LHCN-M2 (cell line): ENCODE measurements at places on chromosomes 12 and 14. TPM values are rescaled to one million over a fixed set of nuclear protein-coding genes. Genes with fewer than 3 reads are reported as not detected.

Gene NABP2
- total RNA-seq, result 47.1 and 57.1 TPM in 2 replicates

Gene LRRC10
- not detected in 2 replicates for total RNA-seq

Gene BICDL1
- not detected in 2 replicates for total RNA-seq

Gene JAG2
- 0.80 and 3.4 TPM in 2 replicates for total RNA-seq

Gene PRR4
- total RNA-seq, result 0.34 and 1.9 TPM in 2 replicates

Gene ADCY4
- under 0.01 TPM in 1 of 2 replicates, not detected in the other for total RNA-seq

Gene KLRC2
- total RNA-seq, result 0.96 and 2.0 TPM in 2 replicates

Gene RASSF9
- not detected in 2 replicates for total RNA-seq

Gene AMHR2
- total RNA-seq, result not detected in 2 replicates

Gene C12orf60
- 1.5 and 3.2 TPM in 2 replicates for total RNA-seq

Gene C14orf119
- 41.9 and 47.0 TPM in 2 replicates for total RNA-seq

Gene TCL1B
- total RNA-seq, result not detected in 2 replicates

- DNase-seq, result no peak
These were observed 130.9 kb downstream of the SAMD4A start for GRCh38 chr14:54697803-54698202.

- DNase-seq, result peak; percentile 95
These were observed 44.2 kb upstream of the MMP17 start for GRCh38 chr12:131783915-131784541.

GRCh38 chr14:71783786-71784185 lies 148.4 kb upstream of the RGS6 start:
- no peak for DNase-seq

- peak; percentile 81 for DNase-seq
These were observed 156.5 kb upstream of the AMIGO2 start for GRCh38 chr12:47236109-47236714.

- peak; percentile 50 for DNase-seq
These were observed 58.2 kb upstream of the BEGAIN start for GRCh38 chr14:100645196-100645981.

DNA sequence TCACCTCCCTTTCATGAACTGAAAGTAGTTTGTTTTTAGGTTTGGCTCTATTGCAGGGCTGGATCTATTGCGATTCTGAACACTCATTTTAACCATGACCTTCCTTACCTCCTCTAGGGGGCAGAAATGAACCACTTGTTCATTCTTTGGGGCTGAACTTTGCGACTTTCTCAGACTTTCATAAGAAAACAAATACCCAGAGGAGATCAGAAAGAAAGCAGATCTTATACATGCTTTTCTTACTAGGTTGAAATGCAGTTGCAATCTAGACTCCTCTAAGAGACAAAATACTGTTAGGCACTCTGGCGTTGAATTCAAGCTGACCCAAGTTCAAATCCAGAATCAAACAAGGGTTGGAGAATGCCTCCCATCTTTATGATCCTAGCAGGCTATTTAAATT lies 32.6 kb upstream of the PLEKHG3 start:
- peak; percentile 61 for DNase-seq

DNA sequence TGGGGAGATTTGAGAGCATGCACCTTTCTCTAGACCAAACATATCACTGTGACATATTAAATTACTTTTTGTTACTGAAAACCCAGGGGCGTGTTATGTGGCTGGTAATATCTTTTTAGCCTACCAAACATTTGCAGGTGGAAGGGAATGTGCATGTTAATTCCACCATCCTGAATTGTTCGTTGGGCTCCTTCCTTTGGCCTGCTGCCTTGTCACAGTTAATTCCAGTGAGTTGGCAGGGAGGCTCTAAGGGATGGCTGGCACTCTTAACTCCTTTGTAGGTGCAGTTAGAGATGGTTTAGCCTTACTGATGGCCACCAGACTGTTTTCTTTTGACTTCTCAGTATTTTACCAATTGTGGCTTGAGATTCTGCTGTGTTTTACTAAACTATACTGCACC lies 64.5 kb downstream of the DIP2B start:
- DNase-seq, result no peak

- DNase-seq, result peak; percentile 45
These were observed 68.0 kb downstream of the PKP2 start for GRCh38 chr12:32828552-32828951.

- no peak for DNase-seq
These were observed 201.0 kb upstream of the DIO3 start for GRCh38 chr14:101360054-101360911.

DNA sequence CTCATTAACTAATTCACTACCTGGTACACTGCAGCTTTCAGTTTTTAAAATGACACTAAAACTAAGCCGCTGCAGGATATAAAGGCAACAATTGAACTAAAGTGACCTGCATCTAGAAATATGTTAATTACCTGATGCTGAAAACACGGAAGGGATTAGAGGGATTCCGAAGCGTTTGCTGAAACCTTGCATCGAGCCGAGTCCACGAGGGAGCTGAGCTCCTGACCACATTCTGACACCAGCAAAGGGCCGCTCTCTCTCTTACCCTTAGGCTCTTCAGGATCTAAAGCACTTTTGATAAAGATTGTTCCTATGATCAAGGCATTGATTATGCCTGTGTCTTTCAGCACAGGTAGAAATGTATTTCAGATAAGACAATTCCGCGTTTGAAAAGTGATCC lies 59.5 kb upstream of the CDKN3 start:
- no peak for DNase-seq

DNA sequence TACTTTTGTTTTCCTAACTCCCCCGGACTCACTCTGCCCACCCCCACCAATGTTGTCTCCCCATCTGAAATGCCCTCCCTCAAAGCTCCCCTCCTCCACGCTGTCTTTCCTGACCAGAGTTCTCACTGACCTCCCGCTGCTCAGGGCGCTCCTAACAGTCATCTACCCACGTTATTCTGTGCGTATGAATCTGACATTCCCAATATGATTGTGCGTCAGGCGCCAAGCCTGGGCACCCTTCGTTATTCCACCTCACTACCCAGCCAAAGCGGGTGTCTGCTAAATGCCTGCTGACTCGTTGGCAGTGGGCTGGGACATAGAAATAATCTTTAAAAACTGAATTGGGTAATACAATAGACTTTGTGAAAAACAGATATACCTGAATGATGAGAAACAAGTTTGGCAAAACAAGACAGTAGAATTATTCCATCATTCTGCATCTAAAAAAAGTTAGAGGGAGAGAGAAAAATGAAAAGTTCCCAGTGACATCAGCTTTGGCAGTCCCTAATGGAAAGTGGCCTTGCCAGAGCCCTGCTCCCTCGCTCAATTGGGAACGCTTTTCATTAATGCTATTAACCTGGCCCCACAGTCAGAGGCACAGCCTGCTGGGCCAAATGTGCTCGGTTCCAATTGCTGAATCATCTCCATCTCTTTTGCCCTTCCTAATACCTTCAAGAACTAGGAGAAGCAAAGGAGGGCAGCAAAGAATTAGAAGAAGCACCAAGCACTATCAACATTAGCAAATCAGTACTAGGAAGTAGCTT lies 74.0 kb upstream of the PLXNC1 start:
- no peak for DNase-seq

- DNase-seq, result peak; percentile 52
These were observed 179.2 kb upstream of the DCN start for GRCh38 chr12:91361864-91362263.

GRCh38 chr14:49052521-49052920 lies 533.7 kb downstream of the RPS29 start:
- no peak for DNase-seq

DNA sequence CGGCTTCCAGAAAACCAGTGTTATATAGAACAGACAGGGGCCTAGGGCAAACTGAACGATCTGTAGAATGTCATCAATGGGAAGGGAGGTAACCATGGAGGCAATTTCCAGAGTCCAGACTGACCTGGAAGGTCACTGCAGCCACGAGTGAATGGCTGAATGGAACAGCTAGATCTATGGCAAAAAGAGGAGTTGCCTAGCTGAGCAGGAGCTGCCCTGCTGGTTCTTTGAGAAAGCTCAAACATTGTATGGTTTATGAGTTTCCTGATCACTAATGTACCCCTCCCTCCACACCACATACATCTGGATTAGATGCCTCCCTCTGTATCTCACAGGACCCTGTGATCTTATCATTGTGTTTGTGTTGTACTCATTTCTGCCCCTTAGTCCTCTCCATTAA lies 1.0 kb upstream of the RERG start:
- DNase-seq, result no peak

DNA sequence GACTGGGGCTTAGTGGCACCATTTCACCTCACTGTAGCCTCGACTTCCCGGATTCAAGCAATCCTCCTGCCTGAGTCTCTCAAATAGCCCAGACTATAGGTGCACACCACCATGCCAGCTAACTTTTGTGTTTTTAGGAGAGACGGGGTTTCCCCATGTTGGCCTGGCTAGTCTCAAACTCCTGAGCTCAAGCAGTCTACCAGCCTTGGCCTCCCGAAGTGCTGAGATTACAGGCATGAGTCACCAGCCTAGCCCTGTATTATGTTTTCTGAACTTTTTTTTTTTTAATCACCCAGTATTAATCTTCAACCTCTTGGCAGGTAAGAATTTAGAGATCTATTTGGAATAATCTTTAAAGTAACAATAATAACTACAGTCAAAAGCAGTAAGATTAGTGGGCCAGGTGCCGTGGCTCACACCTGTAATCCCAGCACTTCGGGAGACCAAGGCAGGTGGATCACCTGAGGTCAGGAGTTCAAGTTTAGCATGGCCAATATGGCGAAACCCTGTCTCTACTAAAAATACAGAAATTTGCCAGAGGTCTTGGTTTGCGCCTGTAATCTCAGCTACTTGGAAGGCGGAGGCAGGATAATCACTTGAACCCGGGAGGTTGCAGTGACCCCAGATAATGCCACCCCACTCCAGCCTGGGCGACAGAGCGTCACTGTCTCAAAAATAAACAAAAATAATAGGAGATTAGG lies 8.6 kb downstream of the NANOG start:
- DNase-seq, result peak; percentile 3

GRCh38 chr12:24266982-24267381 lies 317.5 kb upstream of the SOX5 start:
- no peak for DNase-seq

DNA sequence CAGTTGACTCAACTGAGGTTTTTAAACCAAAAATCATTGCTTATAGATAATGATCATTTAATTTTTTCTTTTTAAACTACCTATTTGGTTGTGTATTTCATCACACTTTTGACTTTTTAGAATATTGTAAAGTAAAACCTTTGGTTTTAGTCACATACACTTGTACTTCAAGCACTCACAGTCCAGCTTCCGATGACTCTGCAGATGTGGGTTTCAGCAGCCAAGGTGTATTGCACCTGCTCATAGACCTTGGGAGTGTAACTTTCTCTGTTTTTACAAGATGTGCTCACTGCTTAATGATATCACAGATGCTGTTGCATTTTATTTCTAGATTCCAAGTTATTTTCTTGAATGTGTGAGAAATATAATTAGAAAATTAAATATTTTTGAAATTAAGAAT lies 188.3 kb upstream of the SLC38A2 start:
- no peak for DNase-seq

DNA sequence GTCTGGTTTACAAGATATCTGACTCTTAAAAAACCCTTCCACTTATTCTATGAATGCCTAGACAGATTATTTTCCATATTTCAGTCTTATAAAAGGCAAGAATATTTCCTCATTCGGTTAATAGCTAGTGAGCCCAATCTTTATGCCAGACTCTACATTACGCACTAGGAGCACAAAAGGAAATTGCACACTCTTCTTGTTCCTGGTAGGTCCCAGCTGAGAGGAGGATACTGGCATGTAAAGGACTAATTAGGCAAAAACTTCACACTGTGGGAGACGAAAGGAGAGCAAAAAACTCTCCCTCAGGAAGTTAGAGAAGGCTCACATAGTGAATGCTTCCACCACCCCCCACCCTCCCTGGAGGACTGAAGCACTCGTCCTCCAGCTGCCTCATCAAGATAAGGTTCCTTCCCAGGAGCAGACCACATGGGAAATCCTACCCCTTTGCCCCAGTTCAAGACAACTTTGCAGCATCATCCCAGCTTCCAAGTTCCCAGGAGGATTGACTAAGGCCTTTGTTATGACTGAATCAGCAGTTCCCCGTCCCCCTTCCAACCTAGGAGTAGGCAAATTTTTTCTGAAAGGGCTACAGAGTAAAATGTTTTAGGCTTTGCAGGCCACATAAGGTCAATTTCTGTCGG lies 14.5 kb downstream of the CAPZA3 start:
- DNase-seq, result peak; percentile 92

DNA sequence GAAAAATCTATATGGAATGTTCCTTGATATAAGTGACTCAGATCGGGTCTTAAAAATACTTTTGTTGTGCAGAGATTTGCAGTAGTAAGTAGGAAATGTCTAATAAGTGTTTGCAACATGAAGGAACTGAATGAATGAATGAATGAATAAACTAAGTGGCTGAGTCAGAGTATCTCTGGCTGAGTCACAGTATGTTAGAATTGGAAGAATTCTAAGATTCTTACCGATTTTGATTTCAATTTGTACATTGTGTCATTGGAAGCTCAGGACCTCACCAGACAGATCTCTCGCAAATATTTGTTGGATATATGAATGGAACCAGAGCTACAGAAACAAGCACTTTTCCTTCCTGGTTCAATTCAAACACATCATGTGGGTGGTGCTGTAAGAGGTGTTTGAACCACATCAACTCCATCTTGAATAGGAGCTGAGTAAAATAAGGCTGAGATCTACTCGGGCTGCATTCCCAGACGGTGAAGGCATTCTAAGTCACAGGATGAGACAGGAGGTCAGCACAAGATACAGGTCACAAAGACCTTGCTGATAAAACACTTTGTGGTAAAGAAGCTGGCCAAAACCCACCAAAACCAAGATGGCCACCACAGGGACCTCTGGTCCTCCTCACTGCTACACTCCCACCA lies 123.9 kb upstream of the FOXN3 start:
- DNase-seq, result peak; percentile 65

DNA sequence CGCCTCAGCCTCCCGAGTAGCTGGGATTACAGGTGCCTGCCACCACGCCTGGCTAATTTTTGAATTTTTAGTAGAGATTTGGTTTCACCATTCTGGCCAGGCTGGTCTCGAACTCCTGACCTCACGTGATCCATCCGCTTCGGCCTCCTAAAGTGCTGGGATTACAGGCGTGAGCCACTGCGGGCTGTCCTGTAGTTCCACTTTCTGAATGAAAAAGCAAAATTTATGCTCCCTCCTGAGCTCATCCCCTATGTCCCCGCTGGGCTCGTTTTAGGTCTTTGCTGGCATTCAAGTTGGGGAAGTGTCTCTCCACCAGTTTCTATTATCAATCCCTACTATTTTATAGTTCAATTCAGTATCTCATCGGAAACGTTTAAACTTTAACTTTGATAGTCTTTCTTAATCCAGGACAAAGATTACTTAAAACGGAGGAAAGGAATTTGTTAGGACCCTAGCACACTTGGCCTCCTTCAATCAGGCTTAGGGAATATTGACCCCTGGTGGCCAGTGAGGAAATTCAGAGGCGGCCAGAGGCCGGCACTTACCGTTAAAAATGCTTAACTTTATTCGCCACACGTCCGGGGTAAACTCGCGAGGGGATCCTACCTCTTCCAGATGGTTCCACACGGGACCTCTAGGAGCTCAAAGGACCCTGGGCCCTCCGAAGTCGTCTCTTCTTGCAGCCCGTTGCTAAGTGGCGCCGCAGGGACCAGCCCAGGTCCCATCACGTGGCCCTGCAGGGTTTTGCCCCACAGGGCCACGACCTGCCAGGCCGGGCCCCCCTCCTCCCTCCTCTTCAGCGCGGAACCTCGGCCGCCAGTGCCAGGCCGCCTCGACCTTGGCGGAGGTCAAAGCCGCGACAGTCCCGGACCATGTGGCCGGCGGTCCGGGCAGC lies 11.4 kb upstream of the DNAL1 start:
- DNase-seq, result peak; percentile 67
